GM13976 (cell line): ENCODE measurements at places on chromosomes 6 and 20.
A peak's percentile ranks its signal among the peaks of the same experiment; 100 is the strongest.

DNA sequence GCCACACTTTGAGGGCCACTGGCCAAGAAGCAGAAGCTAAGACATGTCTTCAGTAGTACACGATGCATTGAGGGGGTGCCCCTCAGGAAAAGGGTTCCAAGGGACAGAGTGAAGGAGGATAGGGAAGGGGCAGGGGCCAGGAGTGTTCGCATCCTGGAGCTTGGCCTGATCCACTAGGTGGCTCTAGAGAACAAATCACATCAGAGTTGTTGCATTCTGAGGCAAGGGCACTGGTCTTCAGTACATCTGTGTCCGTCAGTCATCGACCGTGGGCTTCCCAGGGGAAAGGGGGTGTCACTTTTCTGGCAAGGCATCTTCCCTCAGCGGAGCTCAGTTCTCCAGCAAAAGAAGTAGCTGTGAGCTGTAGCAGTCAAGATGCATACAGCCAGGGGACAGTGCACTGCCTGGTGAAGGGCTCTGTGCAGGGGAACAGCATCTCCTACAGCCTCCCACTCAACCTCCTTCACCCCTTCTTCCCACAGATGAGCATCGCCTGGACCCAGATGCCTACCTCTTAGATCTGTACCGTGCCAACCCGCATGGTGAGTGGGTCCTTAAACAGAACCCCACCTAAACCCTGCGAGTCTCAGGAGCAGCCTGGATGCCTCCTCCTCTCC lies 47.8 kb downstream of the ARHGAP40 start:
- peak; percentile 57 for DNase-seq

DNA sequence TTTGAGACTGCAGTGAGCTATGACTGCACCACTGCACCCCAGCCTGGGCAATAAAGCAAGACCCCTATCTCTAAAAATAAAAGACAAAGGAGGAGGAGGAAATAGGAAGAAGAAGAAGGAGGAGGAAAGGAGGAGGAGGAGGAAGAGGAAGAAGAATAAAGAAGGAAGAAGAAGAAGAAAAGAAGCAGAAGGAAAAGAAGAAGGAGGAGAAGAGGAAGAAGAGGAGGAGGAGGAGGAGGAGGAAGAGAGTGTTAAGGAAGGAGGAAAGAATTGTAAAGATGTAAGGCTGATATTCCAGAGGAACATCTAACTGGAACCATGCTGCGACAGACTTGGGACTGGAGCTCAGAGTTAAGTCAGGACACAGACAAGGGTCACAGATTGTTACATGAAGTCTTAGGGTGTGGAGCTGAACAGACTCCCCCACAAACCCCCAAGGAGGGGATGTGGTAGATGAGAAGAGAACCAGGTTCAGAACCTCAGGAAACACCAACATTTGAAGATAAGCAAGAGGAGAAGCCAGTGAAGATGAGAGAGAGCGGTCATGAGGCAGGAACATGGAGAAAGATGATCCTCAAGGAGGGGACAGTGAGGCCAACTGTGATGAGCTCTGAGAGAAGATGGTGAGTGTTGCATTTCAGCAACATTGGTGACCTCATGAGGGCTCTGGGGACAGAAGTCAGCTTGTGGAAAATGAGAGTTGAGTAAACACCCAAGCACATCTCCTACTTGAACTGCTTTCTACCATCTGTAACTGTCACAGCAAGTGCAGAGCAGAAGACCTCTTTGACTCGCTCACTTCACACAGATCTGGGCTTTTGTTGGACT lies 118.2 kb downstream of the CD164 start:
- no peak for DNase-seq

DNA sequence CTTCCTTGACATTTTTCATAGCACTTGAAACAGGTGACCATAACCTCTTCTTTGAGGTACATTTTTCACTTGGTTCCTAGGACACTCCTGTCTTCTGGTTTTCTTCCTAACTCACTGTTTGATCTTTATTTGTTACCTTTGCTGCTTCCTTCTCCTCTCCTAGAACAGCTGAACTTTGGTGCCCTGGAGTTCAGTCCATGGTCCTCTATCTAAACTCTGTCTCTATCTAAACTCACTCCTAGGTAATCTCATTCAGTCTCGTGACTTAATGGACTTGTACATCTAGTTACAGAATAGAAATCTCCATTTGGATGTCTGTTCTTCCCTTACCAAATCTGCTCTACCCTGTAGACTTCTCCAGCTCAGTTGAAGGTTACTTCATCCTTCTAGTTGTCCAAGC lies 73.7 kb downstream of the SHPRH start:
- DNase-seq: no peak

DNA sequence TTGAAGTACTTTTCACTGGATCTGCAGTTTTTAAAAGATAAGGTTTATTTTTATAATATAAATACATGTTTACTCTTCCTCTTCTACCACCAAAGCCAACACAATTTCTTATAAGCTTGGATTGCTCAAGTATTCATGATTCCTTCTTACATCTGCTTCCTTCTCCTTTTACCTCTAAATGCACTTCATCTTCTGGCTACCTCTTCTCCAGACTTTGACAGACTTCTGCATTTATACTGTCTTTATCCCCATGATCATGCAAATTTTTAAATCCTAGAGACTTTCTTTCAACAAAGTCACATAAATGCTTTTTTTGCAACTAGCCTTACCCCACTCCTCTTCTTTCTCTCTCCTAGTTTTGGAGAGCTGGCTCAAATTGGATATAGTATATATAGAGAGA lies 142.9 kb downstream of the TFAP2B start:
- no peak for DNase-seq

DNA sequence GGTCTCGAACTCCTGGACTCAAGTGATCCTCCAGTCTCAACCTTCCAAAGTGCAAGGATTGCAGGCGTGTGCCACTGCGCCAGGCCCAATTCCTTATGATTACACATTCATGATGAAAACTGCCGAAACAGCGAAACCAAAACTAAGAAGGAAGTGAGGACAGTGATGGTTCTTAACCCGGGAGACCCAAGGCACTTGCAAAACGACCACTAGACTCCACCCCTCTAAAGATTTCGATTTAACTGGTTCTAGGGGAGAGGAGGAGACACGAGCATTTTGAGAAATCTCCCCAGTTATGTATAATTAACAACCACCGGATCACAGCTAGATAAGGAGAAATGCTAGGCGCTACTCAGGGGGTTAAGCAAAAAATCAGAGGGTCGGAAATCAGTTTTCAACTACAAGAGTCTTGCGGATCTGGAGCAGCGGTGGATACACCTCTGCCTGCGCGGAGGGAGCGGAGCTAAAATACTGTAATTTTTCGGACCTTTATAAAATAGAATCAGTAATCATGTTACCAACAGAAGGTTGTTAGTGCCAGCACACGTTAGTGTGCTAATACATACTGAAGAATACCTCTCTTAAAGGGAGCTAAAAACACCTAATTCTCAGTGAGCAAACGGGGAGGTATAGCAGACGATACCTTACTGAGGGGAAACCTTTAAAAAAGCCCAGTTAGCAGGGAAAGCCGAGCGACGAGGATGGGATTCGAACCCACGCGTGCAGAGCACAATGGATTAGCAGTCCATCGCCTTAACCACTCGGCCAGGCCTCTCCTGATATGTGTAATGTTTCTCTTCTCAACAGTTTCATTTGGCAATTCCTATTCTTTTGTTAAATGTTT lies 60.0 kb upstream of the BTN3A2 start:
- no peak for DNase-seq

- DNase-seq: no peak
Measured at GRCh38 chr6:111777357-111777756, 95.9 kb downstream of the FYN start.

DNA sequence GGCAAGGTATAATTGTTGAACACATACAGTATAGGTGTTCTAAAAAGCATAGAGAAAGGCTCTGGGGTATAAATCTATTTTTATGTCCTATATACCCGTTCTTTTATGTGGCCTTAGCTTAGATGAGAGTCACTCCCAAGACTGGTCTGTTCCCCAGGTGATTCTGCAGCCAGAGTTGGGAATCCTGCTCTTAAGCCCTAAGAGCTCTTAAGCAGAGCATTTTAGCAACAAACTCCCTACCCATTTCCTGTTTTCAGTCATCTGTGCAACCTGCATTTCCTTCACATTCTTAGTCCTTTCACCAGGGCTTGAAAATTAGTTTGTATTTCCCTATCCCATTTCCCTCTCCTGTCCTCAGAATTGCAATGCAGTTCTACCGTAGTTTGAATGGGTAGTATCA lies 166.1 kb downstream of the HS3ST5 start:
- no peak for DNase-seq

DNA sequence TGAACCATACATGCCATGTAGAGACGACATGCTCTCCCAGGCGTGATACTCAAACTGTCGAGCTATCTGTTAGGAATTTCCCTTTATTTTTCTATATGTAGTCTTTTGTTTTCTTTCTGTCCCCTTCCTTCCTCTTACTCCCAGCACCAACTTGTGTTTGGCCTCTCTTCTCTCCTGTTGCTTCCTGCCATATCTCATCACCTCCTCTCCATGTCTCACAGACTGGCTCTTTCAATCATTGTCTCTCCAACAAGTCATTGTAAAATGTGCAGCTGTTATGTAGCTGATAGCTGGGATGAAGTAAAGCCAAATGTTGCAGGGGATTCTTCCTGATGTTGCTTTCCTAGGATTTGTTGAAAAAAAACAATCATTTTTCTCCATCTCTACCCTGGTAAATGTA lies 234.5 kb downstream of the TMEM242 start:
- DNase-seq: no peak

- no peak for DNase-seq
Measured at GRCh38 chr20:47810116-47810677, 24.9 kb upstream of the SULF2 start.

DNA sequence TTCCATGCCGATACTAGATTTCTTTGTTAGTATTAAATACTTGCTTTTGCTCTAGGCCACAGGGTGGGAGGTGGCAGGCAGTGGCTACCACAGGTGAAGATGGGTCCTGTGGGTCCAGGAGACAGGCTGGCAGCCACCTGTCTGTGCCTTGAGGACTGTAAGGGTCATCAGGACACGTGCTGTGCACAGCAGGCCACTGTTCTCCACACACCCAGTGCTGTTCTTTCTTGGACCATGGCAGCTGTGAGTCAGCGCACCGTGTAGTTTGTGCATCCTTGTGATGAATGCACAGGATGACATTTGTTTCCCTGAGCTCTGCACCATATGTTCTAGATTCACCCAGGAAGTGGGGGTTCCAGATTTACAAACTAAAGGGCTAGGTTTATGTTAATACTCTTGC lies 317.0 kb downstream of the ZFAND3 start:
- no peak for DNase-seq

DNA sequence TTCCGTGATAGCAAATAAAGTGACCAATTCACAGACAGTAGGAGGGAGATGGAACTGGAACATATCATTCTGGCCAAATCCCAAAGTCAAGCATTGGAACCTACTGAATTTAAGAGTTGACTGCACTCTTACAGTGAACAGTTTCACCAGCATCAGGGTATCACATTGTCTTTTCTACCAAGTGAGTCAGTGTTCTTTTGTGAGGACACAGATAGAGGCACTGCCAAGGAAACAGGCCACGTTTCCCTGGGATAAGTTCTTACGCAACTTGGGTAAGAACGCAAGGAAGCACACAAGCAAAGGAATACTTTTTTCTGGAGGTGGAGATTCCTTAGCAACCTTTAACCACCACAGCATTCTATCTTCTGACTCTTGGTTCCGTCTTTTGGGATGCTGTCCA lies 28.6 kb upstream of the ENPP5 start:
- no peak for DNase-seq
